ENCODE measurements at places on chromosomes 3 and 15. TPM values are rescaled to one million over a fixed set of nuclear protein-coding genes. Genes with fewer than 3 reads are reported as not detected.

GRCh38 chr15:71728881-71729280, 81.5 kb upstream of the NR2E3 start:
- H3K4me3 ChIP-seq: no peak overlapping the region
- no peak for DNase-seq
- H3K27me3 ChIP-seq: peaks cover 7% of the 10 kb centered on the region
- H3K4me1 ChIP-seq: no peaks in the 10 kb centered on the region
- H3K27ac ChIP-seq: no peak overlapping the region

DNA sequence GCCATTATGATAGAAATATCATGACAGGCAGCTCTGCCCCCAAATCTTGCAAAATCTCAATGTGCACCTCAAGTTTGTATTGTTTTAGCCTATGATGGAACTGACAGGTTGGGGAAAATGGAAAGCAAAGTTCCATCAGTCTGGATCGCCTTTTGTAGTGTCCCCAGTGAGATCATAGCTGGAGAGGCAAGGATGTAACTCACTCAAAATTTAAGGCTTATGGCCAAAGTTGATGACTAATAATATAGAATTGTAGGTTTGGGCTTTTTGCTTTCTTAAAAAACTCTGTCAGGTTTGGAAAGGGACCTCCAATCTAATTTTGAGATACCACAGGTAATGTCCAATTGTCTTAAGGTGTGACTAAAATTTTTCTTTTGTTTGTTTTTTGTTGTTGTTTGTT, 1.4 kb upstream of the ACP3 start:
- no peaks in the 10 kb centered on the region for H3K4me1 ChIP-seq
- no peaks in the 10 kb centered on the region for H3K36me3 ChIP-seq

The TTBK2 gene
- total RNA-seq: 21.9 TPM

GRCh38 chr3:188185717-188186251, 31.8 kb downstream of the LPP start:
- H3K27me3 ChIP-seq: no peaks in the 10 kb centered on the region
- peak overlapping the region; percentile 7 for H3K27ac ChIP-seq
- no peak for DNase-seq
- H3K4me1 ChIP-seq: peaks cover 47% of the 10 kb centered on the region
- H3K4me3 ChIP-seq: no peak overlapping the region

GRCh38 chr3:169323578-169324451, 339.7 kb downstream of the MECOM start:
- no peak overlapping the region for H3K4me3 ChIP-seq
- H3K27ac ChIP-seq: no peak overlapping the region
- H3K27me3 ChIP-seq: peaks cover 7% of the 10 kb centered on the region
- no peaks in the 10 kb centered on the region for H3K4me1 ChIP-seq
- H3K36me3 ChIP-seq: peaks cover 5% of the 10 kb centered on the region

DNA sequence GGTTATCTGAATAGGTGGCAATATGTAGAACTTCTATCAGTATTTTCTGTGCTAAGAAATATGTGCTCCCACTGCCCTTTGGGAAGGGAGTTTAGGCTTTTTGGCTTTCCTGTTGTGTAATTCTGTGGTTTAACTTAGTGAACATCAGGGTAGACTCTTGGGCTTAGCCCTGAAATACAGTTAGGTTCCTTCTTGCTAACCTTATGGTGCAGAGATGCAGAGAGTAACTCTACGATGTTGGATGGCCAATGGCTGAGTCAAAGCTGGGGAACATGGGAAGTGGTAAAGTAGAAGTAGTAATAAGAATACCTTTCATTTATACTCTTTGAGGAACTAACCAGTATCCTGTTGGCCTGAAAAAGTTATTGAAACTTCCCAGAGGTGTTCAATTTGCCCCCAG, 80.8 kb upstream of the IL12A start:
- H3K27me3 ChIP-seq: peaks cover 6% of the 10 kb centered on the region
- no peak overlapping the region for H3K4me3 ChIP-seq
- no peaks in the 10 kb centered on the region for H3K36me3 ChIP-seq

GRCh38 chr3:171321559-171322360, 138.4 kb downstream of the TNIK start:
- peaks cover 5% of the 10 kb centered on the region for H3K36me3 ChIP-seq
- no peak overlapping the region for H3K4me3 ChIP-seq
- no peak overlapping the region for H3K27ac ChIP-seq
- H3K4me1 ChIP-seq: peaks cover 21% of the 10 kb centered on the region
- no peak for DNase-seq

GRCh38 chr3:100984308-100984707, 8.9 kb downstream of the ABI3BP start:
- H3K36me3 ChIP-seq: no peaks in the 10 kb centered on the region
- no peak overlapping the region for H3K27ac ChIP-seq
- no peaks in the 10 kb centered on the region for H3K27me3 ChIP-seq
- no peak for DNase-seq
- no peak overlapping the region for H3K4me3 ChIP-seq

- H3K27me3 ChIP-seq: peaks cover 16% of the 10 kb centered on the region
- no peak overlapping the region for H3K27ac ChIP-seq
- peaks cover 2% of the 10 kb centered on the region for H3K4me1 ChIP-seq
- H3K4me3 ChIP-seq: no peak overlapping the region
- DNase-seq: no peak
These were observed 809.6 kb upstream of the NR2F2 start for GRCh38 chr15:95520922-95521321.

The LINGO1 gene
- not detected for total RNA-seq

DNA sequence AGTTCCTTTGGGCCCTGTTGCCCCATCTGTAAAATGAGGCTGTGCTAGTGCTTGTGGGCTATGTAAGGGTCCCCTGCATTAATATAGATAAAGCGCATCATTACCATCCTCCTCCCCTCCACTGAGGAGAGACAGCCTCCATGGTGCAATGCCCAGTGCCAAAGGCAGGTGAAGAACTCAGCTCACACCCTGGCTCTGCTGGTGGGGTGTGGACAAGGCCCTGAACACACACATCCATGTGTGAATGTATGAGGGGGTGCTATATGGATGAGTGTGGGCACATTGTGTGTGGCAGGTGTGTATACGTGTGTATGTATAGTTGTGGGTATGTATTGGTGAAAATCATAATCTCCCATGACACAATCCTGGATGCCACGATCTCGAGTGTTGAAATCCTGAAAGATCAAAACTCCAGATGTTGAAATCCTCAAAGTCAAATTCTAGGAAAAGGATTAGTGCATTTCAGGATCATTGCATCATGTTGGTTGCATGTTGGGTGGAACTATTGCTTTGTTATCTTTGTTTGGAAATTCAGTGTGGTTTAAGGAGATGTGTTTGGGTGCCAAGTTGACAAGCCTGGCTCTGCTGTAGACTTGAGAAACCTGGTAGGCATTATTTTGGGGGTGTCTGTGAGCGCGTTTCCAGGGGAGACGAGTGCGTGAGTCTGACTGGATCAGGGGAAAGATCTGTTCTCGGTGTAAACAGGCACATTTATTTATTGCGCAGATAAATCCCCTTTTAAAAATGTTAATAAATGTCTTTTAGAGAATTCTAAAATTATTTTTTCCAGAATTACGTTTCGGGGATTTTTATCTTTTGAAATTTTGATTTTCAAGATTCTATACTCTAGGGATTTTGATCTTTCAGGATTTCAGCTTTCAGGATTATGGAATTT, 42.0 kb upstream of the SEC61A1 start:
- no peaks in the 10 kb centered on the region for H3K27me3 ChIP-seq
- H3K27ac ChIP-seq: no peak overlapping the region
- H3K4me1 ChIP-seq: no peaks in the 10 kb centered on the region
- no peak for DNase-seq

- H3K36me3 ChIP-seq: no peaks in the 10 kb centered on the region
- no peak overlapping the region for H3K27ac ChIP-seq
- no peak overlapping the region for H3K4me3 ChIP-seq
These were observed 62.0 kb downstream of the TMCC1 start for GRCh38 chr3:129831503-129831902.

The GOLGA8S gene
- total RNA-seq: 3.8 TPM

DNA sequence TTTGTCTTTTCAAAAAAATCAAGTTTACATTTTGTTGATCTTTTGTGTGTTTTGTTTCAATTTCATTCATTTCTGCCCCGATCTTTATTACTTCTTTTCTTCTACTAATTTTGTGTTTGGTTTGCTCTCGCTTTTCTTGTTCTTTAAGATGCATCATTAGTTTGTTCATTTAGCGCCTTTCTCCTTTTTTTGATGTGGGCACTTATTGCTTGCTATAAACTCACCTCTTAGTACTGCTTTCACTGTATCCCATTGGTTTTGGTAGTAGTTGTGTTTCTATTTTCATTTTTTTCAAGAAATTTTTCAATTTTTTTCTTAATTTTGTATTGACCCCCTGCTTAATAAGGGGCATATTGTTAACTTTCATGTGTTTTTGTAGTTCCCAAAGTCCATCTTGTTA, 34.4 kb downstream of the PRKCI start:
- H3K27ac ChIP-seq: no peak overlapping the region
- H3K27me3 ChIP-seq: no peaks in the 10 kb centered on the region
- H3K36me3 ChIP-seq: peaks cover 16% of the 10 kb centered on the region
- DNase-seq: no peak

DNA sequence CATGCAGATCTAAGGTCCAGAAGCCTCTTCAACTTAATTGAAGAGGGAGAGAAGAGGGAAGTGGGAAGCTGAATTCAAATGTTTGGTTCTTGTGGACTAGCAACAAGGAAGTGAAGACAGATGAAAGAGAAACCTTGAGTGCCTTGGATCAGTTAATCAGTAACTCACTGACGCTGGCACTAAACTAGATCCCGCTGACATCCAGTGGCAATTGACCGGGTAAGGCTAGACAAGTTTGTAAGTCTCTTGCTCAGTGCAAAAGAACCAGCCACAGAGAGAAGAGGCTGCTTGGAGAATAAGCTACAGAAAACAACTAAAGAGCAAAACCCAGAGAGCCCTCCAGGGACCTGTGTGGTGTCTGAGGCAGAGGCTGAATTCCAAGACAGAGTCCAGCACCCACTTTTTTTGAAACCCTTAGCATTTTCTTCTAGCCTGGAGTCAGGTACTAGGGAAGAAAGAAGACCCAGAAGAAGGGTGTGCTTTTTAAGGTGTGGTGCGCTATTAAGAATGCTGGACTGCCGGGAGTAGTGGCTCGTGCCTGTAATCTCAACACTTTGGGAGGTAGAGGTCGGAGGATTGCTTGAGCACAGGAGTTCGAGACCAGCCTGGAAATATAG, 6.9 kb downstream of the PLCH1 start:
- peaks cover 31% of the 10 kb centered on the region for H3K27me3 ChIP-seq
- H3K4me3 ChIP-seq: no peak overlapping the region
- no peak for DNase-seq
- no peaks in the 10 kb centered on the region for H3K36me3 ChIP-seq
- H3K4me1 ChIP-seq: no peaks in the 10 kb centered on the region

The WDR49 gene
- total RNA-seq: 0.59 TPM

- no peak overlapping the region for H3K4me3 ChIP-seq
- H3K36me3 ChIP-seq: no peaks in the 10 kb centered on the region
- no peaks in the 10 kb centered on the region for H3K4me1 ChIP-seq
- no peak for DNase-seq
- H3K27me3 ChIP-seq: peaks cover 4% of the 10 kb centered on the region
- H3K27ac ChIP-seq: no peak overlapping the region
These were observed 21.8 kb upstream of the ATP13A5 start for GRCh38 chr3:193400304-193400703.

The MUC20 gene
- total RNA-seq: 2.4 TPM

DNA sequence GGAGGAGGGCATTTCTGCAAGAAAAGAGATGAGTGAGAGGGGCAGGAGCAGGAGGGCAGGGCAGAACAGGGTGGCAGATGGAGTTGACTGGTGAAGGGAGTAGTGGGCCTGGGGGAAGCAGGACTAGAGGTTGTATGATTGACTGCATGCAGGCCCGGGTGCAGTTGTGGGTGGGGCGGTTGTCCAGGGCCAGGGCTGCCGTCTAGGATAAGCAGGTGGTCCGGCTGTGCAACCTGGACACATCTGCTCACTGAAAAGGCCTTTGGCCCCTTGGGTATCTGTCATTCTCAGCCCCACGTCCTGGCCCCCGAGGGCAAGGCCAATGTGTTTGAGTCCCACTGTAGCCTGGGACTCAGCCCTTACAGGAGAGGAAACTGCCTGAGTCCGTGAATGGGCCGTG, 25.4 kb downstream of the ALS2CL start:
- no peak overlapping the region for H3K27ac ChIP-seq
- H3K36me3 ChIP-seq: no peaks in the 10 kb centered on the region
- no peak overlapping the region for H3K4me3 ChIP-seq
- no peak for DNase-seq
